ENCODE measurements at places on chromosomes 7 and 10.
A peak's percentile ranks its signal among the peaks of the same experiment; 100 is the strongest.

- no peak for DNase-seq
Measured at GRCh38 chr10:114539623-114540022, 118.5 kb downstream of the ABLIM1 start.

DNA sequence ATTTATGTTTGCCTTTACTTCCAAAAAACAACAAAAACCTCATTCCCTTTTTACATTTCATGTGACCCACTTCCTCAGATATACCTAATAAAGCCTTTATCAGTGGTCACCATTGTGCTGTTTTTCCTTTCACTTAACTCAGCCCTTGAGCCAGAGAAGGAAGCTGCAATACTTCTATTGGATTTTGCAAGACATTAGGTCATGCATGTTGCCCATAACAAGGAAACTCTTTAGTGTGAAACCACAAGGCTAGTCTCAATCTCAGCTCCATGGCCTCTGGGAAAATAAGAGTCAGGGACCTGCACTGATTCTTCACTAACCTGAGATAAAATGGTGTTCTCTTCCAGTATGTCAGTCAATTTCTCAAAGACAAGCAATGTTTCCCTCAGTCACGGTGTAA, 27.8 kb downstream of the STEAP4 start:
- DNase-seq, result no peak

GRCh38 chr10:61752111-61753011, 89.6 kb downstream of the CABCOCO1 start:
- DNase-seq, result no peak

DNA sequence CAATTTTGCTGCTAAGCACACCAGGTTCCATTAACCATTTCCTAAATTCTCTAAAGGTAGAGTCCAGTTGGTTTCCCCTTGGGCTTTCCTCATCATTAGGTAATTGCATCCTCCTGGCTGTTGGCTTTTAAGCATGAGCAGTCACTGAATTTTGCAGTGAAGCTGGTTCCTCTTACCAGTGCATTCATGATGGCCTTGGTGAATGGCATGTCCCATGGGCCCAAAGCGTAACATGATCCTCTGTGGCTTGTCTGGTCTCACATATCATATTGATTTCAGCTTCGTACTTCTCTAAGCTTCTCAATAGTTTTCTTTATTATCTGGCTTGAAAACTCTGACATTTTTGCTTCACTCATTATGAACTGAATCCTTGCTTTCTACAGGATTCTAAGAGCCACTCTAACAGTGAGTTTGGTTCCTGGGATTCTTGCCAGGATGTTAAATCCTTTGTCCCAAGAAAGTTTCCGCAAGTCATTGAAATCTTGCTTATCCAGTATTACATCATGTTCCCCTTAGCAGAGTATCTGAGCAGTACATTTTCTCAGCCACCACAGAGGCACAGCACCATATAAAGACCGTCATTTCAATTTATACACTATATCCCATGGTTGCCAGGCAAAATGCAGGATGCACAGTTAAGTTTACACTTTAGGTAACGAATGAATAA, 134.2 kb downstream of the PTN start:
- no peak for DNase-seq

GRCh38 chr10:61903928-61904344, 2.4 kb downstream of the ARID5B start:
- no peak for DNase-seq

DNA sequence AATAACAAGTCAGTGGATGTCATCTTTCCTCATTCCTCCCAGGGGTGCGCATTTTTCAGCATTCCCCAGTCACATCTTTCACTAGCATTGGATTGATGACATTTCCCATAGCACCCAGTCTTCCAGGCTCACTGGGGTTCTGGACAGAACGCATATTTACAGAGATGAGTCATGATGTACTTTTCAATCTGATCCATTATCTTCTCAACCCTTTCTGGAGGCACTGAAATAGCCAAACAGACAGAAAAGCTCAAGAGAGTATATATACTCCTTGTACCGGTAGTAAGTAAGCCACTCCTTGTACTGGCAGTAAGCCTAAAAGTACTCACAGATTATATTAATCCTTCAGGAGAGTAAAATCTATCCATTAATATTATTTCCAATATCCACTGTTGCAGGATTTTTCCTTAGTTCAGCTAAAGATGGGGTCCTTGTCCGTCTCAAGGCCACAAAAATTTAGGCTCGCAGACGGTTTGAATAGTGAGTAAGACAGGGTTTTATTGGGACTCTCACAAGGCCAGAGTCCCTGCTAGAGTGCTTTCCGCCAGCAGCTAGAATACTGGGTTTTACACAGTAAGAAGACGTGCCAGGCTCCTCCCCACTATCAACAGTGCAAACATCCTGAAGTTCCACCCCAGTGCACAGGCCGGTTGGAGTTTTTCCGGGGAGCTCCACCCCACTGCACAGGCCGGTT, 60.8 kb downstream of the MDH2 start:
- no peak for DNase-seq

DNA sequence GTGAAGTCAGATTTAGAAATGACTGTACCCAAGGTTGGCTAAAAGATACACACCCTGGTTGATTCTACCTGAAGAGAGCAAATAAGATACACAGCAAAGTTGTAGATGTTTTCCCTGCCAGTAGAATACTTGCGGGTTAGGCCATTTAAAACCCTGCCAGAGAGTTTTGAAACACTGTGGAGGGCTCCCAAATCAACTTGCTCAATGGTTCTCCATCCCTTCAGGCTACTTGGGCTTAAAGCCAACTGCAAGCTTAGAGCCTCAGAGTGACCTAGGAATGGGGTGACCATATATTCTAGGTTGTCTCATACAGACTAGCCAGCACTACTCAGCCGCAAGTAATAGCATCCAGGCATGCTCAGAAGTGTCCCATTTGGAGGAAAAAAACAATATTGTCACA, 10.0 kb downstream of the CAV1 start:
- no peak for DNase-seq

DNA sequence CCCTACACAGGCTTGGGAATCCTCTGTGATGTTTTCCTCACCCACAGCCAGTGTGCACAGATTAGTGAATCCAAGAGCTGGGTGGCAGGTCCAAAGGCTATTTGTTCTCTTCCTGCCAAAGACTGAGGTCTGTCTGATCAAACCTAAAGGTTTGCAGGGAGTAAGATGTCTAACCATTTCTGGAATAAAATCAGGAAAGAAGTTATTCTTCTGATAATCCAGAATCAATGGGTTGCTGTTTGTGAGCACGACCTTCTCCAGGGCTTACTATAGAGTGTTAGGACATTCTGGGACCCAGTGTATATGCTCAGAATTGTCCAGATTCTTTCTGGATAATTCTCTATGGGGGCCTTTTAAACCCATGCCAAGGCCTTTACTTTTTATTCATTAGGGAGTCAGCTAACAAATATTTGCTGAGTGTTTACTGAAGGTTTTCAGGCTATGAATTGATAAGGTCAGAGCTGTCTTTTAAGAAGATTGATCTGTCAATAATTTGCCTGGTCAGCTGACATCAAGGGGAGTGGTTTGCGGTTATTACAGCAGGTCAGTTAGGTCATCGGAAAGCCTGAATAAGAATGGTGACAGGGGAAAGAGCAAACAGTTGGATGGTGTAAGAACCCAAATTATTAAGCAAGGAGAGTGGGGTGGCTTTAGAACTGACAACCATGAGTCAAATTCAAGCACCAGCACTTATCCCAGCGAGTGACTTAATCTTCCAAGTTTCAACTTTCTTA, 7.5 kb upstream of the TECTB start:
- DNase-seq, result no peak

GRCh38 chr7:79199961-79200360, 253.5 kb downstream of the MAGI2 start:
- DNase-seq, result no peak

DNA sequence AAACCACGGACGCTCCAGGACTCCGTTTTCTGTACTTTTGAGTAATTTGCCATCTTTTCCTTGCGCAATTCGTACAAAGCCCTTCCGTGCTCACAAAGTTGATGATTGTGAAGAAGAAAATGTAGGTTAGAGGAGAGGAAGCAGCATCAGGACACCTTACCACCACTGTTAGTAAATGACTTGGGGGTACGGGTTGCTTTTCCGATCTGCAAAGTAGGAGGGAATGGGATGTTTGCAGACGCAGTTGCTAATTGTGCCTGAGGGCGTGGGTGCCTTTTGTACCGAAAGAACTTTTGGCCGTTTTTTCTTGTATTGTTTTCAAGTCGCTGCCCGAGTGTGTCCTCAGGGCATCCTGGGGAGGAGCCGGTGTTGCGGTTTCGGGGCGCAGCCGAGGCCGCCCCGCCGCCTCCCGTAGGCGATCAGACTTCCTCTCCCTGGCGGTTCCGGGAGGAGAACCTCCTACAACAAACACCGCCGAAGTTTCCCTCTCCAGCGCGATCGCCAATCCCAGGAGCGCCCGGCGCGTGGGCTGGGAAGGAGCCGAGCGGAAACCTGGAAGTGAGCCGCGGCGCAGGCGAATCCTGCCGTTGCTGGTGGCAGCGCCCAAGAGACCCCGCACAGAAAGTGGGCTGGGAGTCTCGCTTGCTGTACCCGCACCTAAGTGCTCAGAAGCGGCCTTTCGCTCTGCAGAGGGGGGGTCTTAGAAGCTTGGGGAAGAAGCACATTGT, 1.0 kb downstream of the PRR15 start:
- DNase-seq, result no peak

DNA sequence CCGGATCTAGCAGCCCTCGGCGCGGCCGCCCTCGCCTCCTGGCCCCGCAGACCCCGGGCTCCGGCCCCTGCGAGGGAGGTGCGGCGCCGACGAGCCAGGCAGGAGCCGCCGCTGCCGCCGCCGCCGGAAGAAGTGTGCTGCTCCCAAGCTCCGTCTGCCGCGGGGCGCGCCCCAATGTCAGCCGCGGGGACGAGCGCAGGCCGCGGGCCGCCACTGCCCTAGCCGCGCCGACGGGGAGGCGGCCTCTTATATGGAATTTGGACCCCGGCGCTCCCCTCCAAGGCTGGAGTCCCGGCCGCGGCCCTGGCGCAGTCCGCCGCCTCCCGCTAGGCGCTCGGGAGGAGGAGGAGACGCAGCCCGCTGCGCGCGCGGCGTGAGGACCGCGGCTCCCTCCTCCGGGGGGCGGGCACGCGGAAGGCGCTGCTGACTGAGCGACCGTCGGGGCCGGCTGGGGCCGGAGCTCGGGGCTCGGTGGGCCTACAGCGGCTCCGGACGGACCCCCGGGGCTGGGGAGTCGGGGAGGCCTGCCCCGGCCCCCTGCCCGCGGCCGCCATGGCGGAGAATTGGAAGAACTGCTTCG, at the start of gene TRIM8:
TSS of gene TRIM8 (plus strand) at position 414 of the 580 bp plus-strand sequence. CDS start at position 553, 139 bp downstream.
- DNase-seq, result peak; percentile 48

GRCh38 chr10:128147064-128147463, 20.8 kb upstream of the MKI67 start:
- no peak for DNase-seq

- DNase-seq, result no peak
Measured at GRCh38 chr10:89138755-89139490, 68.2 kb downstream of the CH25H start.

- DNase-seq, result no peak
Measured at GRCh38 chr10:7945469-7946187, 108.9 kb upstream of the GATA3 start.

GRCh38 chr7:81769891-81770727, at the start of gene HGF:
HGF (minus strand) TSS chr7:81770047; CDS start chr7:81769971, 76 bp downstream.
- no peak for DNase-seq

DNA sequence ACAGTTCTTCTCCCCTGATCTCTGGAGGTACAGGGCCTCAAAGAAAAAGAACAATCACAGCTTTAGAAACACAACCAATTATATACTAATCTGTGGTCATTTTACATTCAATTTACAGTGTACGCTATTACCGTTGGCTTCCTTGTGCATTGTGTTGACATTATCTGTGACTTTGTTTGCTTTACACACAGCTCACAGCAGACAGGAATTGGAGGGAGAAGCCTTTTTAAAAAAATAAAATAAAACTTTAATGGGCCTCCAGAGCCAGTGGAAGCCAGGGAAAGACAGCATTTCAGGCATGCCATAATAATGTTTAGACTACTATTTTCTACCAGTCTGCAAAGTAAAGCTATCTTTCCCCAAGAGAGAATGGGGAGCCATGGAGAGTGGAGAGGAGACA, 179.0 kb upstream of the ADO start:
- DNase-seq, result peak; percentile 62

DNA sequence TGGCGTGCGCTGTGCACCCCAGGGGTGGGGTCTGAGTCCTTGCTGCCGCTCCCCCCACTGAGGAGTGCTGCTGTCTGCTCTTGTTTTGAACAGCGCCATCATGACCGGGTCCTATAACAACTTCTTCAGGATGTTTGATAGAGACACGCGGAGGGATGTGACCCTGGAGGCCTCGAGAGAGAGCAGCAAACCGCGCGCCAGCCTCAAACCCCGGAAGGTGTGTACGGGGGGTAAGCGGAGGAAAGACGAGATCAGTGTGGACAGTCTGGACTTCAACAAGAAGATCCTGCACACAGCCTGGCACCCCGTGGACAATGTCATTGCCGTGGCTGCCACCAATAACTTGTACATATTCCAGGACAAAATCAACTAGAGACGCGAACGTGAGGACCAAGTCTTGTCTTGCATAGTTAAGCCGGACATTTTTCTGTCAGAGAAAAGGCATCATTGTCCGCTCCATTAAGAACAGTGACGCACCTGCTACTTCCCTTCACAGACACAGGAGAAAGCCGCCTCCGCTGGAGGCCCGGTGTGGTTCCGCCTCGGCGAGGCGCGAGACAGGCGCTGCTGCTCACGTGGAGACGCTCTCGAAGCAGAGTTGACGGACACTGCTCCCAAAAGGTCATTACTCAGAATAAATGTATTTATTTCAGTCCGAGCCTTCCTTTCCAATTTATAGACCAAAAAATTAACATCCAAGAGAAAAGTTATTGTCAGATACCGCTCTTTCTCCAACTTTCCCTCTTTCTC, 26.0 kb downstream of the BNIP3 start:
- no peak for DNase-seq

- DNase-seq, result no peak
Measured at GRCh38 chr10:131644864-131645658, 255.7 kb upstream of the PPP2R2D start.

- no peak for DNase-seq
Measured at GRCh38 chr10:126397640-126398382, 9.5 kb upstream of the ADAM12 start.

- no peak for DNase-seq
Measured at GRCh38 chr7:133265821-133266220, 12.9 kb downstream of the EXOC4 start.

DNA sequence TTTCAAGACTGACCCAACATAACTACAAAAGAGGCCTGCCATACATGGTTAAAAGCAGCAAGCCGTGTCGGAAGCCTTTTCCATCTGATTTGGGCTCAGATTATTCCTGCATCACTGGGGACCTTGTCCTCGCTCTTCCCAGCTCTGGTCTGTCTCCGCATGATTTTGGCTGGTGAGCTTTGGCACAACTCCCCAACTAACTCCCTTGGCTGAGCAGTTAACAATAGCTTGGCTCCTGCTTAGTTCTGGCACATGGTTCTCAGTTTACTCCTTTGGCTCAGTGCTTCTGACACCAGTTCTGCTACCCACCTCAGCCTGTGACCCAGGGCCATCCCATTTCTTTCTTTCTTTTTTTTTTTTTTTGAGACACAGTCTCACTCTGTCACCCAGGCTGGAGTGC, 17.0 kb downstream of the AGK start:
- DNase-seq, result no peak
